ENCODE measurements at places on chromosomes 5 and 9.

GRCh38 chr5:150511578-150512367 is 3.8 kb downstream of the NDST1 start:
- H3K36me3 ChIP-seq: no peaks in the 10 kb centered on the region
- no peak overlapping the region for H3K4me3 ChIP-seq
- no peak for DNase-seq
- peaks cover 3% of the 10 kb centered on the region for H3K27me3 ChIP-seq

DNA sequence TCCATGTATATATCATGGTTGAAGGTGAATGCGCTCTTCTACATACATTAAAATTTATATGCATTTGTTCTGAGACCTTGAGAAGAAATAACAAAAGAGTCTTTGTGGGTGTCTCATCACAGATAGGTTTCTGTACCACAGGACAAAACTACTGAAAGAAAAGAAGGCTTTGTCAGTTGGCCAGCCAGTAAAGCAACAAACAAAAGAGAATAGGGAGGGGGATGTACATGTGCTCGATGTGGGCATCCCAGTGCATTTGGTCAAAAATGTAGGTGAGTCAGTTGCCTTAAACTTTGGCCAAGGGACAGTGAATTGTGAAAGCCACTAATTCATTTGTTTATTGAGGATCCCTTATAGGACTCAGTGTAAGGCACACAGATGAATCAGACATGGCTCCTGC is 13.3 kb downstream of the RBM18 start:
- no peaks in the 10 kb centered on the region for H3K4me1 ChIP-seq
- H3K27me3 ChIP-seq: no peaks in the 10 kb centered on the region
- peaks cover 55% of the 10 kb centered on the region for H3K36me3 ChIP-seq
- H3K27ac ChIP-seq: no peak overlapping the region

- H3K4me3 ChIP-seq: no peak overlapping the region
- H3K4me1 ChIP-seq: no peaks in the 10 kb centered on the region
- H3K27me3 ChIP-seq: no peaks in the 10 kb centered on the region
- H3K36me3 ChIP-seq: no peaks in the 10 kb centered on the region
- DNase-seq: no peak
These were observed 60.0 kb downstream of the CSNK1G3 start for GRCh38 chr5:123571927-123572326.

DNA sequence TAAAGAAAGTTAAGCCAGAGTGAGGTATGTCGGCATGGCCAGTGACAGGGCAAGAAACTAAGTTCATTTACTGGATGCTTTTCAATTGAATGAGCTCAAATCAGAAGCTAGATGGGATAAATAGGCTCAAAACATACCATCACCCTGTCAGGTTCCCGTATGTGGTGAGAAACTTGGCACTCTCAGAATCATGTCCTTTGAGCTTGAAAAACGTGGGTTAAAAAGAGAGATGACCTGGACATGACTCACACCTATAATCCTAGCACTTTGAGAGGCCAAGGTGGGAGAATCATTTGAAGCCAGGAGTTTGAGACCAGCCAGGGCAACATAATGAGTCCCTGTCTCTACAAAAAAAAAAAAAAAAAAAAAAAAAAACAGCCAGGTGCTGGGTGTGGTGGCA is 121.7 kb upstream of the RGMB start:
- H3K4me1 ChIP-seq: no peaks in the 10 kb centered on the region
- no peaks in the 10 kb centered on the region for H3K36me3 ChIP-seq
- no peak for DNase-seq
- H3K4me3 ChIP-seq: no peak overlapping the region
- H3K27me3 ChIP-seq: peaks cover 2% of the 10 kb centered on the region

GRCh38 chr9:92349771-92350739 is 24.3 kb downstream of the CENPP start:
- no peaks in the 10 kb centered on the region for H3K4me1 ChIP-seq
- no peak for DNase-seq
- H3K27me3 ChIP-seq: no peaks in the 10 kb centered on the region
- H3K27ac ChIP-seq: no peak overlapping the region
- H3K4me3 ChIP-seq: no peak overlapping the region

DNA sequence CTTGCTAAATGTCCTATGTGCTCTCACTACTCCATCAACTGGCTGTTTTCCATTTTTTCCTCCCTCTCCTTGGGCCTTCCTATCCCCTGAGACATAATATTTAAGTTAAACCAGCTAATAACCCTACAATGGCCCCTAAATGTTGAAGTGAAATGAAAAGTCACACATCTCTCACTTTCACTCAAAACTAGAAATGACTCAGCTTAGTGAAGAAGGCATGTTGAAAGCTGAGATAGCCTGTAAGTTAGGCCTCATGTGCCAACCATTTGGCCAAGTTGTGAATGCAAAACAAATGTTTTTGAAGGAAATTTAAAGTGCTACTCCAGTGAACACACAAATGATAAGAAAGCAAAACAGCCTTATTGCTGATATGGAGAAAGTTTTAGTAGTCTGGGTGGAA is 48.8 kb upstream of the CDH10 start:
- no peak overlapping the region for H3K27ac ChIP-seq
- no peaks in the 10 kb centered on the region for H3K36me3 ChIP-seq
- H3K4me1 ChIP-seq: no peaks in the 10 kb centered on the region
- DNase-seq: no peak
- H3K4me3 ChIP-seq: no peak overlapping the region
- H3K27me3 ChIP-seq: no peaks in the 10 kb centered on the region

DNA sequence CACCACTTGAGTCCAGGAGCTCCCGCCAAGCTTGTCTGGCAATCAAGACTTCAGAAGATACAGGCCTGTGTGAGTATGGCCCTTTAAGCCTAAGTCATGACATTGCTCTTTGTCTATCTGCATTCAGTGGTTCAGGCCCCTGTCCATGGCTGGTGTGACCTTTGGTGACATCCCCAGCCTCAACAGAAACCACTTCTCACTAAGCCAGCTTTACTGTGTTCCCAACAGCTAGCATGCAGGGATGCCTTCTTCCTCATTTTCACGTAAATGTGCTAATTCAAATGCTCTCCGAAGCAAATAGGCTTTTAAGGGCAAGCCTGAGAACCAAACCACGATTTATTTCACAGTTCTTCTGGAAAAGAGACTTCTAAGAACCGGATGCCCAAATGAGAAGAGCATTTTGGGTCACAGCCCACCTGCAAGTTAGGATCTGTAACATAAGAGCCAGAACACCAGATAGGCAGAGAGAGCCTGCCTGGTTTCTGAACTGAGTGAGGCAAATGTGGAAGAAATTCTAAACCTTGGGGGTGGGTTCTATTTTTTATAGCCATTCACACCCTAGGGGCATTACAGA is 14.9 kb downstream of the CD180 start:
- peaks cover 67% of the 10 kb centered on the region for H3K4me1 ChIP-seq
- H3K27me3 ChIP-seq: no peaks in the 10 kb centered on the region
- peak overlapping the region; percentile 98 for H3K27ac ChIP-seq
- peak overlapping the region; percentile 37 for H3K4me3 ChIP-seq
- DNase-seq: peak; percentile 87

All from DND-41 (cell line).